Ovary (tissue), 10 donors: ENCODE measurements at places on chromosomes 11 and 22.

GRCh38 chr11:64000740-64001483, 14.7 kb downstream of the OTUB1 start:
- DNase-seq: no peak

DNA sequence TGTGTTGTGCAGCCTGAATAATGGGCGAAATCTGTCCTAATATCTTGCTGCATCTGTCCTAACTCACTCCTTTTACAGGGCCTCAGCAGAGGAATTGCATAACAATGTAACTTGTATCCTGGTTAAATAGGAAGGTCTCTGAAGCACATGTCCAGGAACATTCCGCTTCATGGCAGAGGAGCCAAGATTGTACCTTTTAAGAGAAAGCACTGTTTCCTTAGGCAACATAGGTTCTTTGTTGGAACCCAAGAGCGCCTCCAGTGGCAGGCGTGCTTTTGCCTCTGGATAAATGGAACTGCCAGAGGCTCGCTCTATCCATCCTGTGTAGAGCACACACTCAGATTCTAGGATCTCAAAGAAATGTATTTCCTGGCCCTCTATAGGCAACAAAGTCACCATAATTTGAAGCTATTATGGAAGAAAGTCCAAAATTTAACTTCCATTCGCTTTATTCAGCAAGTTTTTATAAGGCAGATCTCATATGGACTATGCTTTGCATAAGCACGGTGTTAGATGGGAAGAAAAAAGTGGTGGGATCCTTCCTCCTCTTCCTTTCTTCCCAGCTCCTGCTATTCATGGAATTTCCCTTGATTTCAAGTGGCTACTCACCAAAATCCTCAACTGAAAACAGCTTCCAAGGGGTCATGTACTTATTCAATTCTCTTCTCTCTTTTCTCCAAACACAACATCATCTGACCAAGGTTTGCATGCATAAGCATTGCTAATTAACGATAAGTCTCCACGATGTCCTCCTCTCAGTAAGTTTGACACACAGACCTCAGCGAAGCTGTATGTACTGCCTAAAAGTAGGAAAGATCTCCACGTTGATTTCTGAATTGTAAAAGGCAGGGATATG, at the start of gene BLID:
Gene BLID, minus strand, starts transcription at position 692 of the 856 bp plus-strand sequence. Its CDS starts 293 bp downstream, at position 399.
- DNase-seq: peak; percentile 45

DNA sequence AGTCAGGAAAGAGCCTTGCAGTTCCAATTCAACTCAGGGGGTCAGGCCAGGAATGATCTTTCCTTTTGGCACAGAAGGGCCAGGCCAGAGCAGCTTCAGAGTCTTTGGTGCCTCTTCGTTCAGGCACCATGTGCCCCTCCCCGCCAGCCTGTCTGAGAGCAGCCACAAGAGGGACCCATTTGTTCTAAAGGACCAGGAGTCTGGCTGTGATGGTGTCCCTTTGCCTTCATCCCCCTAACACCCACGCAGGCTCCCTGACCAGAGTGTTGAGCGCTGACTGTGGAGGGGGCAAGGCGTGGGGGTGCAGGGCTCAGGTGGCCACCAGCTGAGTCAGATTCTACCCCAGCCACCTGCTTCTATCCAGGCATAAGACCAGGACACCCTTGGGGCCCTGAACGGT, 156.4 kb downstream of the TTC17 start:
- DNase-seq: no peak

- no peak for DNase-seq
Measured at GRCh38 chr11:129277198-129277843, 85.2 kb upstream of the ARHGAP32 start.

DNA sequence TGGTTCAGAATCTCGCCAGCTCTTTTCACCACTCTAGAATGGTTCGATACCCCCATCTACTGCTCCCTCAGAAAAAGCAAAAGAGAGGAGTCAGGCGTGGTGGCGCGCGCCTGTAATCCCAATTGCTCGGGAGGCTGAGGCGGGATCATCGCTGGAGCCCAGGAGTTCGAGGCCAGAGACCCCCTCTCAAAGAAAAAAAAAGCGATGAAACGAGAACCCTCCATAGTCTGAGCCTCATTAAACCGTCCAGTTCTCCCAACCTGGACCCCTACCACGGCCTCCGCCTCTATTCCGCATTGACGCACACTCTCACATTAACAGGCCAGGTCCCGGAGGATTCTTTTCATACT, 439 bp downstream of the SPA17 start:
- DNase-seq: no peak

DNA sequence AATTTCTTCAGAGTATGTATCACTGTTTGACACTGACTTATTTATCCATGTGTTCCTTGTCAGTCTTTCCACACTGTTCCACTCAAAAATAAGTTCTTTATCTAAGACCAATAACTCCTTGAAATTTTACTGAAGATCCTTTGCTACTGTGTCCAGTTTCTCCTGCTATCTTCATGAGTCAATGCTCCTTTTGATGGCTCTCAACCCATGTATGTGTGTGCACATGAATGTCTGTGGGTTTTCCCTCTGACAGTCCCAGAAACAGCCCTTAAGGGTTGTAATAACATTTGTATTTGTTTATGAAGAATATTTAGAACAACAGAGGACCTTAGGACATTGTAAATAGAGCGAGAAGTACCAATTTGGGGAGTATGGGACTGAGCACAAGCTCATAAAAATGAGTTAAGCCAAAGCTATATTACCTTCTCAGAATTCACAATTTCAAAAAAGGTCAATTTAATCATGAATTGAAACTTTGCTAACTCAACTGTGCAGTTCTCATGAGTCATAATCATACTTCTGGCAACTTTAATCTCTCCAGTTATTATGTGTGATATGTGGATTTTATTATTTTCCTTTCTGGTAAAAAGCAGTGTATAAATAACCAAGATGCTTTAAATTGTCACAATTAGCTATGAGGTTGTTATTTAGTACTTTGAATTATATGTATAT, 533.6 kb downstream of the CNTN5 start:
- no peak for DNase-seq

DNA sequence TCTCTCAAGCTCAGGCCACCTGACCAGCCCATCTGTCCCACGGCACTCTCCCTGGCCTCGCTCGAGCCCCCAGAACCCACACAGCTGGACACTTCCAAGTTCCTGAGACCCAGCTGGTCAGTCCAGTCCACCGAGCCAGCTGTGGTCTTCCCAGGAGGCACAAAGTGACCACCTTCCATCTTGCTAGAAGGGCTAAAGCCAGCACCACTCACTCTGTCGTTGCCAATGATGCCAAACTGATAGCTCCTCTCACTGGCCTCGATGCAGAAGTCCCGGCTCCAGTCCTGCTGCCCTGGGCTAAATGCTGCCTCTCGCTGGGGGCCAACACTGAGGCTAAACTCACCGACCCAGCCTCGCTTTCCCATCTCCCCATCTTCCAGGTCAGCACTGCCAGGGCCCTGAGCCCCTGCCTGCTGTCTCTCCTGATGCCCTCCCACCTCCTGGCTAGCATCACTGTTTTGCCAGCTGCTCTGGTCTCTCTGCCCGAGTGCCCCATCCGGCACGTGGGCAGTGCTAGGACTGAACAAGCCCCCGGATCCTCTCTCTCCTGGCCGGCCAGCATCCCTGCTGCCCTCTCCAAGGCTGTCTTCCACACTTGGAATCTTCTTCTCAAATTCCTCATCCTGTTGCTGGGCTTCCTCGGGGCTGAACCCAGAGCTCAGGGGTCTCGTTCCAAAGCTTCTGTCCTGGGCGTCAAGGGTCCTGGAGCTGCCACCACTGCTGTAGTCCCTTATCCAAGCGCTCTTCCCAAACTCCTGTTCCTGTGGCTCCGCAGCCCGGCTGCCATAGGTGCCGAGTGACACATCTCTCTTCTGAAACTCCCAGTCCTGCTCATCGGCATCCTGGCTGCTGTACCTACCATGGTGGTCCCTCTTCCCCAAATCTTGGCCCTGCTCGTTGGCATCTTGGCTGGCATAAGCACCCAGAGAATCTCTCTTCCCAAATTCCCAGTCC, 15.4 kb downstream of the TNKS1BP1 start:
- no peak for DNase-seq

- DNase-seq: no peak
Measured at GRCh38 chr11:100004541-100004940, 682.5 kb upstream of the ARHGAP42 start.

GRCh38 chr11:134753771-134754520, 341.9 kb upstream of the B3GAT1 start:
- DNase-seq: no peak

DNA sequence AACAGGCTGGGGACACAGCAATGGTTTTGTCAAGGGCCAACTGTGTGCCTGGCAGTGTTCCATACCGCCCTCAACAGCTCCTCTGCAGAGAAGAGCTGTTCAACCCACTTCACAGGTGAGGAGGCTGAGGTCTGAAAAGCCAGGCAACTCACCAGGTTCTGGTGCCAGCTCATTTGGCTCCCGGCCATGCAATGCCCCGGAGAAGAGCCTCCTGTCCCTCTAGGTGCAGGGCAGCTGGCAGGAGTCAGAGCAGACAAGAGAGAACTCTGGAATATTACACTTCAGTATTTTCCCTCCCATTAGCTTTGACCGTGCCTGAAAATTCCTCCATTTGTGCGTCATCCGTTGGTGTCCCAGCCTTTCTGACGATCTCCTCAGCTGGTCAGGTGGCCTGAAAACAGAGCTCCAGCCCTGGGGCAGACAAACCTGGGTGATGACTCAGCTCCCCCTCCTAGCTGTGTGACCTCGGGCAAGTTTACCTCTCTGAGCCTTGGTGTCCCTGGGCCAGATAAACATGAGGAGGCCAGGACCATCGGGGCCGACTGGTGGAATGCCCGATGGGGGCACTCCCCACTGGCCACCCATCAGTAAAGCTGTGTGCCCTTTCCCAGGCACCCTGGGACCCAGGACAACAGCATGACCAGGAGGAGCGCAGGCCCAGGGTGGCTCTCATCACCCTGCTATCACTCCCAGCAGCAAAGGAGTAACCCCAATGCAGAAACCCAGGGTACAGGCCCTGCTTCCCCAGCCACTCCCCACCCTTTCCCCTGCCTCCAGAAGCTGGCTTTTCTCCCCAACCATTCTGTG, 9.6 kb upstream of the C1QTNF6 start:
- DNase-seq: peak; percentile 78

DNA sequence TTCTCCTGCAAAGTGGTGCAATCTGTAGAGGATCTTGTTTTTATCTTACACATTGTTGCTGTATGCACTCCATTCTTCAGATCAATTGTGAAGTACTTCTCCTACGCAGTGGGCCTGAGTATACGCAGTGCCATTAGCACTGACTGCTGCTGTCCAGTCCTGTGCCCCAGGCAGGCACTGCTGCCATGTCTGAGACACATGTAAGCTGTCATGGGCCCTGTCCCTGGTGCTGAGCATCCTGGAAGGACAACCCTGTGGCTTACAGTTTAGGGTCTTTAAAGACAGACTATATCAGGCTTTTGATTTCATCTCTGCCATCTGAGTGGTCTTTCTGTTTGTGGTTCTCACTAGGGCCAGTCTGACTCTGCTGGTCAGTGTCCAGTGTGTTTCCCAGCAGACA, 44.8 kb upstream of the PTPN5 start:
- DNase-seq: no peak

DNA sequence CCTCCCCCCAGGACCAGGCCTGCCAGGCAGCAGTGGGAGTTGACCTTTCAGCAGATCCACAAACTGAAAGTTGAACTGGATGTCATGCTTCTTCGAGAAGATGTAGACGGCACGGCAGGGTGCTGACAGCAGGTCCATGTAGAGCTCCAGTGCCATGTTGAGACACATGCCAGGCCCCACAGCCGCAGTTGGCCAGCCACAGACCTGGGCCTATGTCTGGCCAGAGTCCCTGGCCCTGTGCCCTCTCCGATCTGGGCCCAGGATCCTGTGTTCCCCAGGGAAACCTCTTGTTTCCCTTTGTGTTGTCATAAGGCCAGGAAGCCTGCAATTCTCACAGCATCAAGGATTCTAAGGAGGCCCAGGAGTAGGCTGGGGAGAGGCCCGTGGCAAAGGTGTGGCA, at the start of gene GSTT4:
Gene GSTT4, minus strand, starts transcription at position 253 of the 400 bp plus-strand sequence. Its CDS starts 97 bp downstream, at position 156.
- DNase-seq: no peak

GRCh38 chr11:15941206-15941770, 415.1 kb downstream of the SOX6 start:
- DNase-seq: no peak

DNA sequence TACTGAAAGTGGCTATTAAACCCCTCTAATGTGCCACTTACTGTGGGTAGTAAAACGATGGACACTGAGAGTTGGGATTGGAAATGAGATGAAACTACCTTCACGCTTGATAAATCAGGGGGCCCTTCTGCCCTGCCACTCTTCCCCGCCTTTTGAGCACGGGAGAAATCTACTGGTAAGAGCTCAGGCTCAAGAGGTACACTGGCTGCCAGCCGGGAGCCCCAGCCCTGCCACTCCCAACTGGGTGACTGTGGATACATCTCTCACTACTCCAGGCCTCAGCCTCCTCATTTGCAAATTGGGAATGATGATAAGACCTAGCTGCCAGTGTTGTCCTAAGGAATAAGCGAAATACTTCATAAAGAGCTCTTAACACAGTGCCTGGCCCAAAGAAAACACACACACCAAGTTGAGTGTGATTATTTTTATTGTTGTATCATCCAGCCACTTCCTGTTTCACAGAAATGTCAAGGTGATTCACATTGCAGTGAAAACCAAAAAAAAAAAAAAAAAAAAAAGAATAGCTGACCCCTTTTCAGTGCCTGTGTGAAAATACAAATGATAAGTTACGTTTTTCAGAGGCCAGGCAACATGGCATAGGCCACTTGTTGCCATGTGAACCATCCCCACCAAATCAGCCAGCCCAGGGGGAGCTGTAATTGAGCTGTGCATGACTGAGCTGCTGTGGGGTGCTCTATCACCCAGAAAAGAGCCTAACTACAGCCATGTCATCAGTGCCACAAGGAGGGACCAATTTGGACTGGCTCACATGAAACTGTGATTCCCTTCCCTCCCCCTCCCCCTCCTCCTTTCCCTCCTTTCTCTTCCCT, 4.4 kb upstream of the ZNRD2 start:
- DNase-seq: no peak

GRCh38 chr11:119472186-119472855, 49.3 kb upstream of the THY1 start:
- DNase-seq: no peak

DNA sequence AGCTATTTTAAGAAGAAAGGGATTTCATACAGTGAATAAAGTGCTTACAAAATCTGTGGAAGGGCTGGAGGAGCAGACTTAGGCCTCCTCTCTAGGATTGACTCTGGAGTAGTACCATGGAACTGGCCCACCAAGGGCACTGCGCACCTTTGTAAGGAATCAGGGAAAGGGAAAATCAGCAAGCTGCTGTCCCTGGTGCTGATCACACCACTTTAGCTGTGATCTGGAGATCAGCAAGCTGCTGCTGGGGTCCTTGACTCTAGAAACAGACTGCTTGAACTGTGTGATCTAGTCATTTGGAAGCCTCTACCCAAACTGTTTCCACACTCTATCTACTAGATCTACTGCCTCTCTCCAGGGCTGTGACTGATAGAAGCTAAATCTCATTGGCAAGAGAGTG, 18.4 kb upstream of the TECTA start:
- no peak for DNase-seq

GRCh38 chr11:64119700-64120099, 46.2 kb downstream of the MACROD1 start:
- no peak for DNase-seq

- DNase-seq: peak; percentile 29
Measured at GRCh38 chr11:113974741-113975470, at the start of gene HTR3A. HTR3A (plus strand) TSS chr11:113975108; CDS start chr11:113975326, 218 bp downstream.

GRCh38 chr22:17114173-17114897, 6.8 kb downstream of the TMEM121B start:
- DNase-seq: no peak

- DNase-seq: no peak
Measured at GRCh38 chr11:27497284-27497866, 9.2 kb downstream of the LIN7C start.
